ENCODE measurements at places on chromosomes 13 and 19.

GRCh38 chr13:28406733-28407266 is 88.1 kb downstream of the FLT1 start:
- no peak for DNase-seq

GRCh38 chr19:42455621-42456081 is 12.9 kb upstream of the CXCL17 start:
- no peak for DNase-seq

DNA sequence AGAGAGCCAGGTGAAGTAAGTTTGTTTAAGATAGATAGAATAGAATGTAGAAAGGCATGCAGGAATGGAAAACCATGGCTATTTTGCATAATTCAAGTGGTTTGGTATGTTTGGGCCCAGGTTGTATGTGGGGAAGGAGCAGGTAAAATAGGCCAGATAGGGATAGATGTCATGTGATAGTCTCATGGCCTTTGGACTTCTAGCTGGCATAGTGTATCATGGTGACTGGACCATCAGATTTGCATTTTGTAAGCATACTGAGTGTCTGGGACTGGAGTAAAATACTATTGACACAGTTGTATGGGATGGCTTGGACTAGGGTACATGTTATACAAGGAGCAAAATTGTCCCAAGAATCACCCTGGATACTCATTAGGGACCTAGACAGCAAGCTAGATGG is 38.9 kb downstream of the COG3 start:
- DNase-seq = no peak

GRCh38 chr13:28049880-28050875 is 50.2 kb downstream of the FLT3 start:
- DNase-seq = no peak

DNA sequence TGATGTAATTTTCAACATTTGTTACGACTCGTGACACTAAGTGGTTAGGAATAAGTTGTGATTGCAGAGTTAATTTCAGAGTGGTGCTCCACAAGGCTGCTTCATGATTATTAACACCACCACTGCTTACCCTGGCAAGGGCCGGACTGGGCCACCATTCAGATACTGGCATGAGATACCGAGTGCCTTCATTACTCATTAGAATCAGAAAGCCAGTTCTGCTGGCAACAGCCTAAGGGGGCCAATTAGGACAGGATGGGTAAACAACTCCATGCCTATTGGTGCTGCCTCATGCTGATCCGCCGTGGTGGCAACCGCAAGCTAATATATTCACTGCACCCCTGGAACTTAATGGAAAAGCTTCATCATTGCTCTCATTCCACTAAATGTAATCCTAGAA is 575.1 kb downstream of the EFNB2 start:
- no peak for DNase-seq

GRCh38 chr13:101026736-101027398 is 352.3 kb upstream of the TMTC4 start:
- DNase-seq = no peak

- DNase-seq = no peak
Observed at GRCh38 chr13:53612200-53612599, 583.6 kb downstream of the OLFM4 start.

GRCh38 chr13:98468361-98468760 is 108.5 kb downstream of the STK24 start:
- DNase-seq = no peak

DNA sequence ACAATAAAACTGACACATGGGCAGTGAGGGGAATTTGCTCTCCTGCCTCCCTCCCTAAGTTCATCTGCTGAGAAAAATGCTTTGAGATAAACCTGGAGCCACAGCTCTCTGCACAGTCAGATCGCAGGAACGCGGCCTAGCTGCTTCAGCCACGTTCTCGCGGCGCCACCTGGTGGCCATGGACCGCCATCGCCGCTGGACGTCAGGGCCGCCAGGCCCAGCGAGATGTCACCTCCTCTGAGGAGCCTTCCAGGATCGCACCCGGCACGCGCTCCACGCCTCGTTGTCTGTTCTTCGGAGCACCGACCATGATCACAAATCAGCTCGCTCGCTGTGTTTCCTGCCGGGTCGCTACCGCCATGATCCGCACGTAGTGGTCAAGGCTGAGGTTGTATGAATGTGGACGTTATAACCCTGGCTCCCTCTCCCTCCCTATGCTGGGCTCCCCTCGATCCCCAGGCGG is 20.6 kb upstream of the USP29 start:
- DNase-seq = peak; percentile 88

DNA sequence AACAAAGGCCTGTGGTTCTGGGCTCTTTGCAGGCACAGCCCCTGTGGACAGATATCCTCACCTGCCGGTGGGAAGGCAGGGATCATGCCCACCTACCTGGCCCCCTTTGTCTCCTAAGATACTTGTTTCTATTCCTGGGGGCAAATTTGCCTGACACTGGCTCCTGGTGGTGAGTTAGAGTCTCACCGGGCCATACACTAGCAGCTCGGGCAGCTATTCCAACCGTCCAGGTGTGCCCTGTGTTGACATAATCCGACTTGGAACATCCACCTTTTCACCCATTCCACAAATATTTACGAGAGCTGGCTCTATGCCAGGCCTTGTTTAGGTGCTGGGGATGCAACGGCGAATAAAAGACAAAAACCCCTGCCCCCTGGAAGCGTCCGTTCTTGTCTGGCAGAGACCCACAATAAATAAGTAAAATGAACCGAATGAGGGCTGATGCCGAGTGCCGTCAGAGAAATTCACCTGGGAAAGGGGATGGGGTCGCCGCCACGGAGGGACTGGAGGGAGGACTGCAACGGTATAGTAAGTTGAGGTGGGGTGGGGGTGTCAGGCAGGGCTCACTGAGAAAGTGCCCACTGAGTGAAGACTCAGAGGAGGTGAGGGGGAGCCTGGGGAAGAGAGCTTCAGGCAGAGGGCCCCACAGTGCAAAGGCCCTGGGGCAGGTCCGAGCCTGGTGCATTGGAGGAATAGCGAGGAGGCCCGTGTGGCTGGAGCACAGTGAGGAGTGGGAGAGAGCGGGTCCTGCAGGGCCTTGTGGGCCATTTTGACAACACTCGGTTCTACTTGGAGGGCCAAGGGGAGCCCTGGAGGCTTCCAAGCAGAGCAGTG is 43.2 kb upstream of the RANBP3 start:
- DNase-seq = no peak

- peak; percentile 71 for DNase-seq
Observed at GRCh38 chr19:34232566-34233481, 21.5 kb upstream of the GARRE1 start.

GRCh38 chr19:54572696-54573311 is 786 bp upstream of the LILRA2 start:
- no peak for DNase-seq

GRCh38 chr19:993361-993830 is 6.8 kb upstream of the GRIN3B start:
- DNase-seq = no peak

DNA sequence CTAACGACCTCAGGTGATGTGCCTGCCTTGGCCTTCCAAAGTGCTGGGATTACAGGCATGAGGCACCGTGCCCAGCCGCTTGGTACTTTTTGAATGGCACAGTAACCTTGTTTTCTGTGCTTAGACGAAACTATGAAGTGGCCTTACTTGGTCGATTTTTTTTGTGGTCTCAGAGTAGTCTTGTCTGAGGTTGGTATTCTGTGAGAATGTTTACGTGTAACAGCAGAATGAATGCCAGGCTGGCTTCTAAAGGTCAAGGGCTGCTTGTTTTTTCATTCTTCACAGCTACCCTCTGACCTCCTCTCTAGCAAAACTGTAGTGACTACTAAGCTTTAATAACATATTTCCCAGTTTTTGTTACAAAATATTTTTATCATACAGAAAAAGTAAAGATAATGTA is 313.3 kb downstream of the GPC6 start:
- no peak for DNase-seq

GRCh38 chr19:589693-590395 is at the start of gene HCN2:
TSS of gene HCN2 (plus strand) at chr19:589881. CDS start at chr19:589946, 65 bp downstream.
- DNase-seq = peak; percentile 84

DNA sequence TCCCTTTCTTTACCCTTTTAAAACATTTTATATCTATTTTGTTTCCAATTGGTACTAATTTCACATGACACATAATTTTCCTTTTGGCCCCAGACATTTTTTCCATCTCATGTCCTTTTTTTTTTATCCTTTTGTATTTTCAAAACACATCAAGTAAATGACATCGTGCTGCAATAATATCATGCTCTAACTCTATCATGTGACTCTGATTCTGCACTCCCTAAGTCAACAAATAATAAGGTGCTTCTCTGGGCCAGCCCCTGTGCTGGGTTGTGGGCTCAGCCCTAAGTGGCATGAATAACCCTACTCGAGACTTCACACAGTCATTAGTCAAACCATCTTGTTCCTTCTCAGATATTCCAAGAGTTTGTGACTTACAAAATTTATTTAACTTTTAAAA is 21.7 kb downstream of the NALCN start:
- DNase-seq = no peak

- DNase-seq = no peak
Observed at GRCh38 chr13:95530178-95530577, 22.3 kb upstream of the CLDN10 start.

- no peak for DNase-seq
Observed at GRCh38 chr19:31252441-31252840, 96.8 kb downstream of the TSHZ3 start.

DNA sequence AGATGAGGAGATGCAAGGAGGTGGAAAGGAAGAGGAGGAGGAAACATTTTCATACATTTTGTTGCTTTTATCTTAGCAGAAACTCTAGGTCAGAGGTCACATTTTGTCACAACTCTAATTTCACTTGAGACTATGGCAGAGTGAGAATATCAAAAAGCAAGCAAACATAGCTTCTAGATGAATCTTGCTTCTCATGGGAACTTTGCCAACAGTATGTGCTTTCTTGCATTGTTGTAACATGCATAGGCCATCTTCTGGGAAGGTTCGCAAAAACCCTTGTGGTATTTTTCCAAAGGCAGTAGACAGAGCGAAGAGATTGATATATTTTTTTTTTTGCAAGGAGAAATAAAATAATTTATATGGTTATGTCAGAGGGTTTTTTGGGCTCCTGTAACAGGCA is 291.3 kb downstream of the MTUS2 start:
- DNase-seq = no peak

DNA sequence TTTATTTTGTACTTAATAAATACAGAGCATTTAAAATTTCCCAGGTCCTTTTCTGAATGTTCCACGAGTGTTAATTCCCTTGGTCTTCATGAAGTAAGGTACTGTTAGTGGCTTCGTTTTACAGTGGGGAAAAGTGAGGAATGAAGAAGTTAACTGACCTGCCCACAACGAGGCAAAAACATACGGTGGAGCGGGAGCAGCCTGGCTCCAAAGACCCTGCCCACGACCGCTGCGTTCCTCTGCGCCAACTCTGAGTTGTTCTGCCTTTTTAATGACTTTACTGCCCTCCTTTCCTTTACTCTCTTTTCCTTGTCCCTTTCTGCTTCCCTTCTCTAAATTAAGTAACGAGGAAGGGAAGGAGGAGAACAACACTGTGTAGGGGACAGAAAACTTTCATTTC is 392.9 kb downstream of the PCDH9 start:
- DNase-seq = no peak

- peak; percentile 89 for DNase-seq
Observed at GRCh38 chr19:21396893-21397572, at the start of gene ZNF493. TSS of gene ZNF493 (plus strand) at chr19:21397133. CDS start at chr19:21397238, 105 bp downstream.

GRCh38 chr13:46846726-46847125 is 49.8 kb upstream of the ESD start:
- DNase-seq = no peak

- no peak for DNase-seq
Observed at GRCh38 chr13:82802528-82802927, 1079.7 kb downstream of the SLITRK1 start.

DNA sequence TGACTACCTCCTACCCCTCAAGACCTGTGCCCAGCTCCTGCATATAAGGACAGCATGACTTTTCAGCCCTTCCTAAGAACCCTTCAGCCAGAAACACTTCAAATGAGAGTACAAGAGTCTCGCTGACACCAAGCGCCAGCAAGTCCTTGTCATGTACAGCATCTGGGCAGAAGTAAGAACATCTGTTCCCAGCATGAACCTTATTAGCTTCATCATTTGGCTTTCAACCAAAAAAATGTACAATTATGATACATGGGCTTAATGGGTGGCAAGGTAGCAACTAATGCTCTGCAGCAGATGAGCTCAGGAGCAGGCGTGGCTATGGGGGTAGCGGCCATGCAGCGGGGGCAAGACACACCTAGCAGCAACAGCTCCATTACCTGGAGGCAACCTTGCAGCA is 487.6 kb downstream of the COG6 start:
- DNase-seq = no peak

- no peak for DNase-seq
Observed at GRCh38 chr13:45206340-45206739, 5.5 kb upstream of the KCTD4 start.

GRCh38 chr19:3281026-3281425 is 56.6 kb downstream of the CELF5 start:
- DNase-seq = no peak

DNA sequence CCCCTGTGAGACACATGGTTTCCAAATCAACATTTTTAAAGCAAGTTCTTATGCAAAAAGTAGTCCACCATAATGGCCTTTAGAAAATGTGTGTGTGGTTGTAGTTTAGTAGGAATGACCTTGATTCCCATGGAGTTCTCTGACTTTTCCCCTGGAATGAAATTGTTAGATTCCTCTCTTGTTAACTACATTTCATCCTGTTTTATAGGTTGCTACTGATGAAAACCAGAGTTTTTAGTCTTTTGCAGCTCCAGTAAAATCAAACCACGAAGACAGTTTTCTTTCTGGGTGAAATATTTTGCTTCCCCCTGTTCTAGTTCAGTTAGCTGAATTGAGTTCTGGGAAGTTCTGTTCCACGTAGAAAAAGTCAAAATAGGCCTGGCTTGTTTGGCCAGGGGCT is 107.7 kb downstream of the RAB20 start:
- DNase-seq = no peak

DNA sequence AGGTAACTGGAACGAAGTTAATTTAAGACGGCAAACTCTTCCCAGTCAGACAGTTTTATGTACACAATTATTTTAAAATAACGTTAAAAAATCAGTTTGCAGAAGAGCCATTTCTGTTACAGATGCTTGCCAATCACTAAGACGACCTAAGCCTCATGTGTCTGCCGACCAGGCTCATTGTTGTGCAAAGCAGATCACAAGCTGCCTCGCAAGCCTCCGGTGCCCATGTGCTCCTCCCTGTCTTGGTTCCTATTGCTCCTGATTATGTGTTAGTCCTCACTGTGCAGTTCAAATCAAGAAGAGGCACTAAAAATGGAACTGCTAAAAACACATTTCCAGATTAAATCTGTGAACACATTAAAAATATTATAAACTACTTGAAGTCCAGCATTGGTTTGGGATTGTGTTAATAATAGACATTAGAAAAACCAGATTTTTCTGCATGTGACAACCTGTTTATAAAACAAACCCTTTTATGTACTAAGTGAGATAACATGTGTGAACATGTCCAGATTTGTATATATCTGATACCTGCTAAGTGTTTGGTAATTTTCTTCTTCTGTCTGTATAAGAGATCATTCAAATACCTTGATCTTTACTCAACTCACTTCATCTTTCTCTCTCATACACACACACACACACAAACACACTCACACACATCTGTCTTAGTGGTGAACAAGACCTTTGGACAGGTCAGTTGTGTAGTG is 81.9 kb upstream of the SLC15A1 start:
- peak; percentile 58 for DNase-seq

GRCh38 chr19:3423183-3423829 is 56.9 kb downstream of the NFIC start:
- DNase-seq = peak; percentile 56

GRCh38 chr13:83895994-83896580 is 13.8 kb upstream of the SLITRK1 start:
- no peak for DNase-seq

All from D341Med (cell line).